ENCODE measurements at places on chromosomes 2 and 18. TPM values are rescaled to one million over a fixed set of nuclear protein-coding genes. Genes with fewer than 3 reads are reported as not detected.

PRPF40A gene
- total RNA-seq, result 73.9 TPM

- DNase-seq, result no peak
These were observed 234.0 kb downstream of the HAUS1 start for GRCh38 chr18:46338205-46338604.

SERPINB11 gene
- total RNA-seq, result not detected

SLC16A14 gene
- total RNA-seq, result 1.6 TPM

FARP2 gene
- 96.4 TPM for total RNA-seq

GKN2 gene
- 83.7 TPM for total RNA-seq

DNA sequence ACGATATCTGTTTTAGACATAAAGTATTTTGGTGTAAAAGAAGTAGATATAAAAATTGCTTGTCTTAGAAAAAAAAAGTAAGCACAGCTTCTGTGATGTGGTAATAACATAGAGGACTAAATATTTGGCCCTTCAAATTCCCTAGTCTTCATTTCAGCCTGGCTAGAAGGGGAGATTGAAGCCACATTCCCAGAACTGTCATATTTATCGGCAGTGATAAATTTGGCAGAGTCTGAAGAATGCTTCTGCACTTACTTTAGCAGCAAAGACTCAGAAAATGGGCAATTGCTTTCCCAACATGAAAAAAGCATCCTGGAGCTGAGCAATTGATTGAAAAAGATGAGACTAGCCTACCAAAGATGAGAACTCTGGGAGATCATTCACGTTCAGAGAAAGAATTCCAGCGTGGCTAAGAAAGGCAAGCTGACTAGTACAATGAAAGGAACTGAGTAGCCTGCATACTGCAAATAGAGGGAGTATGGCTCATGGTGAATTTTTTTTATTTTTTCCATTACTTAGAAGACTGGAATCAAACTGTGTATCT is 278.7 kb upstream of the KLHL29 start:
- no peak for DNase-seq

- DNase-seq, result no peak
These were observed 73.5 kb upstream of the CCDC150 start for GRCh38 chr2:196565982-196566381.

DNA sequence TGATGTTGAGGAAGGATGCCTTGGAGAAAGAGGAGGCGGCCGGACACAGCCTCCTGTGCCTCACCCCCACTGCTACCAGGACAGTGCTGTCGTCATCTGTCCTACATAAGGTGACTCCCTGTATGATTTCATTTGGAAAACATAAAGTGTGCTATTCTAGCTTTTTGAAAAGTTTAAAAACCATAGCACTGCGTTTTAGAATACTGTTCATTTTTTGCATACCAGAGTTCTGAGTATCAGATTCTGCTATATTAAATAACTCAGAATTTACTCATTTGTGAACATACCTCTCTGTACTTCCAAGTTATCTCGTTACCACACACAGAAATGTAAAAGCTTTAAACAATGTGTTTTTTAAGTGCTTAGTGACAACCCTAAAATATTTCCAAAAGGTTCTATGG is 302.9 kb downstream of the LRRTM1 start:
- no peak for DNase-seq

DNA sequence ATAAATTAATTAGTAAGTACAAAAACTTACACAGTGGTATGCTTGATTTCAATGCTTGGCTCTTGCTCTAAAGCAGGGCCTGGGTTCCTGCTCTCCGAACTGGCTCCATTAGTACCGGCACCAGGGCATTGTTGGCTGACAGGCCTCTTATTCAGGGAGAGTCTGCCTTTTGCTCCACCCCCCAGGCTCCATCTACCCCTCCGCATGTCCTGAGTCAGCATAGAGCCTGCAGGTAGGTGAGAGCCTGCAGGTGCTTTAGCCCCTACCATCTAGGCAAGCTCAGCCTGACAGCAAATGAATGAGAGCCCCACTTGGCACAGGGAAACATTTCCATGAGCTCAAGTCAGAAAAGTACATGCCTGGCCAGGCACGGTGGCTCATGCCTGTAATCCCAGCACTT is 35.1 kb upstream of the EFHD1 start:
- DNase-seq, result no peak

GRCh38 chr18:22408059-22408458 is 9.7 kb downstream of the CTAGE1 start:
- no peak for DNase-seq

- DNase-seq, result peak; percentile 48
These were observed at the start of gene EDAR for GRCh38 chr2:108988796-108989713. Gene EDAR (minus strand): TSS chr2:108989220. CDS start chr2:108931014, 58,206 bp downstream.

NCKAP5 gene
- 47.1 TPM for total RNA-seq

- no peak for DNase-seq
These were observed 272.6 kb downstream of the NEDD4L start for GRCh38 chr18:58316396-58317342.

DNA sequence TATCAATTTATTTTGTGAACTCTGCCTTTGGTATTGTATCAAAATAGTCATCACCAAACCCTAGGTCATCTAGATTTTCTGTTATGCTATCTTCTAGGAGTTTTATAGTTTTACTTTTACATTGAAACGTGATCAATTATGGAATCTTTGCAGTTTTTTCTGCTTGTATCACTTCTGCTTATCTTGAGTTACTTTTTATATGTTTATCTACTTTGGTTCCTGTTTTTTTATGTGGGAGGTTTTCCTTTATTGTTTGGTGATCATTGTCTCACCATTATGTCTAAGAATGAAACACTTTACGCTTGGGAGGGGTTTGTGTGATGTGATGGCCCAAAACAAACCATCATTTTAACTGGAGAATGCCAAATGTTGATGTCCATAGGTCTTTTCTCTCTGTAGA is 261.2 kb downstream of the SPAG16 start:
- no peak for DNase-seq
